Karpas-422 (cell line): ENCODE measurements at places on chromosomes 4 and X. TPM values are rescaled to one million over a fixed set of nuclear protein-coding genes. Genes with fewer than 3 reads are reported as not detected.

Gene ZNF711
- 15.2 and 28.3 TPM in 2 replicates for total RNA-seq

Gene NLGN4X
- total RNA-seq = 96.9 and 183 TPM in 2 replicates

Gene NLRP2B
- total RNA-seq = not detected in 2 replicates

Gene HMX1
- total RNA-seq = not detected in 2 replicates

Gene JAKMIP1
- total RNA-seq = not detected in 2 replicates

Gene TNIP3
- total RNA-seq = not detected in 2 replicates

Gene FMR1NB
- not detected in 2 replicates for total RNA-seq

Gene PRSS12
- total RNA-seq = not detected in 2 replicates

Gene CFAP299
- total RNA-seq = not detected in 2 replicates

Gene CCKAR
- total RNA-seq = not detected in 2 replicates

Gene CT55
- total RNA-seq = not detected in 2 replicates

Gene VCX2
- not detected in 2 replicates for total RNA-seq

Gene NUP54
- total RNA-seq = 12.3 and 26.3 TPM in 2 replicates

Gene ADGRG2
- total RNA-seq = not detected in 2 replicates

Gene NOX1
- not detected in 2 replicates for total RNA-seq

Gene GLRB
- not detected in 2 replicates for total RNA-seq

Gene SMIM14
- total RNA-seq = 174 and 689 TPM in 2 replicates

Gene SPANXN4
- total RNA-seq = not detected in 2 replicates

- peak; percentile 43 for DNase-seq
Observed at GRCh38 chrX:250965-251364, 30.2 kb upstream of the PLCXD1 start.

DNA sequence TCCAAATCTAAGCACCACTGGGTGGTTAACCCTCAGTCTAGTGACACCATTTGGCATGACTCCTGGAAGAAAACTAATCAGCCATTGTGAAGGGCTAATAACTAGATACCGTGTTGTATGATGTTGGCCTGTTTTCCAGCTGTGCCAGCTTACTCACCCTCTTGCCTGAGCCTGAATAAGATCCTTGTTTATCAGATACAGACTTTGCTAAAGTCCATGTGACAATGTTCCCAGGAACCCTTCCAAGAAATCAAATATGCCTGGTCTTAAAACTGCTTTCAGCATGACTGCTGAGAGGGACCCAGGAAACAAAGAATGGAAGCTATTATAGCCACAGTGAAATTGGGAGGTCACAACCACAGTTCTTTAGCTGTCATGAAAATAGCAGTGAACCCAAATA is 640.8 kb upstream of the INTU start:
- no peak for DNase-seq

GRCh38 chr4:110417136-110417535 is 58.8 kb upstream of the ENPEP start:
- DNase-seq = no peak

DNA sequence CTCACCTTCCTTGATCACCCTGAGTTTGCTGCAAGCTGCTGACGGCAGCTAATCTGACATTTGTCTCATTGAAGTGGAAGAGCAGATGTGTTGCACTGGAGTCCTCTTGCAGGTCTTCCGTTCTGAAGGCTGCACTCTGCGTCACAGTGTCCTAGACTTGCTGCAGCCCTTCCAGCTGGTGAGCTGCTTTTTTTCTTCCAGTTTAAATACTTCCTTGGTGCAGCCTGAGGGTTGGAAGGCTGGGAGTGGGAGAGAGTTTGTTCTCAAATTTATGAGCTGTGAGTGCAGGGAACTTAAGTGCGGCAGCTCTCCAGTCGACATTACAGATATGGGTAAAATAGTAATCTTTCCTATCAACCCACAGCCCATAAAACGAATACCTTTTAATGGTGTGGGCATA is 303.6 kb upstream of the FAT1 start:
- DNase-seq = no peak

DNA sequence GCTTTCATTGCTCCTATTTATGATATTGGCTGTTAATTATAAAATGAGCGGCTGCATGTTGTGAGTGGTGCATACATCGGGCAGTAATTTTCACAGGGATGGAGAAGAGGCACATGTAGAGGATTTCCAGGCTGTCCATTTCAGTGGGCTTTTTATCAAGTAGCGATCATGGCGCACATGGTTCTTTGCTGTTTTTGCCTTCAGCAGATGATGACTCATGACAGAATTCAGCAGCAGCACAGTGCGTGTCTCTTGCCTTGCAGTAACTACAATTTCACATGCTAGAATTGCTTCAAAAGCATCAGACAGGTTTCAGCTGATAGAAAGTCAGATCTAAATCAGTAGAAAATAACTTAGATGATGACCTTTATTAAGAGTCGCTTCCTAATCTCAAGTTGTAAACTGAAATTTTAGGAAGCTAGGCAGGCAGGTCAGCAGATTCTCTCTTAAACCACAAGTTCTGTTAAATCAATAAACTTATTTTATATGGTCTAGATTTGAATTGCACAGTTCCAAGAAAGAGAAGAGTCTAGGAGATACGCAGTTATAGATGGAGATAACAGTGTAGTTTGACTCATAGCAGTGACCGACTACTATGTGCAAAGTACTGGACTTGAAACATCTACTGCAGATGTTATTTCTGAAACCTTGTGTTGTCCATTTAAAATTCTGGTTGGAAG is 35.8 kb downstream of the LRP2BP start:
- no peak for DNase-seq

DNA sequence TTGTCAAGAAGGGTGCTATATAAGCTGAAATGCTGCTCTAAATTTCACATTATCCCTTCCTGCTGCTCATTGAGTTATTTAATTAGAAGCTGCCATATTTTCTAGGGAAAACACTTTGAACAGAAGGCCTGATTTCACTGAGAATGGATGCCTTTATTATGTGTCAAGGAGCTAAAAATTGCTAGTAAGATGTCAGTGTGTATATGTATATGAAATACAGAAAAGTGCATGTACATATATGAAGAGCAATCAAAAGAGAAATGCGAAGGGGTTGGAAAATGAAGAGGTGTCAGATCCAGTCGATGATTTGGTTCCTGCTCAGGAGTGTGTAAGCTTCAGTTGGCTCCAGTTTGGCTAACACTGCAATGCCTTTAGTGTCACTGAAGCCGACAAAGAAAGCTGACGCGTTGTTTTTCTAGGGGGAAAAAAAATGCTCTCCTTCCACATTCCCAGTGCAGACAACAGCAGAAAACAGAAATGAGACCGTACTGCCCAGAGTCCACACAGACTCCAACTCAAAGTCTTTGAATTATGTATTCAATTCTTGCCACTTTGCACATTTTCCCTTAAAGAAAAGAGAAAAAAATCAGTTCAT is 154.2 kb downstream of the NHS start:
- no peak for DNase-seq

DNA sequence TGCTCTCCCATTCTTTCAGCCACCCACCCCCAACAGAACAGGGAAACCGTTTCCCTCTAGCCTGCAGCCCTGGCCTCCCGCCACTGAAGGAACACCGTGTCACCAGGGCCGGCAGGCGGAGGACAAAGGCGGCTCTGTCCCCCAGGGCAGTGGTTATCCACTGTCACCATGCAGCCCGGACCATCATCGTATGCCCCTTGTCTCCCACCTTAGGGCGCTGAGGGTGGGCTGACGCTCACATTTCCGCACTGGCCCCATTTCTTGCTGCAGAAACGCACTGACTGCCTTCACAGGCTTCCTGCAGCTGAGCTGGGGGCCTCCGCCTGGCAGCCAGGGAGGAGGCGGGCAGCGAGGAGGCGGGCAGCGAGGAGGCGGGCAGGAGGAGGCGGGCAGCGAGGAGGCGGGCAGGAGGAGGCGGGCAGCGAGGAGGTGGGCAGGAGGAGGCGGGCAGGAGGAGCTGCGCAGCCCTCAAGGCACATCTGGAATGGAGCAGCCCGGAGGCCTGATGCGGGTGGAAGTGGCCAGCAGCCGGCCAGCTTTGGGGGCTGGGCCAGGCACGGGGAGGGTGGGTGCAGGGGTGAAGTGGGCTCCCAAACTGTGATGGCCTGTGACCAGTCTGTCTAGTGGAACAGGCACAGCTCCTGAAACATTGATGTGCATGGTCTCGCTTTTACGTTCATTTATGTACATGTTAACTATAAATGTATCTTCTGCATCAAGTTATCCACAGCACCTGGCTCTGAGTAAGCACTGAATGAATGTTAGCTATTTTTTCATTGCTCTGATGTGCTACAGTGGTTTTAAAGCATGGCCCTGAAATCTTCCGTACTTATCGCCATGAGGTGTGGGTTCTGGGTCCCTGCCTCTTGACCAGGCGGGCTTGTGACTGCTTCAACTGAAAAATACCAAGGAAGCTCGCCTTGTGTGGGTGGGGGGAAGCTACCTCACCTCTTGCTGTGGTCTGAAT is 20.6 kb upstream of the KIAA0232 start:
- no peak for DNase-seq

GRCh38 chr4:145773581-145774234 is 93.8 kb downstream of the C4orf51 start:
- no peak for DNase-seq

- no peak for DNase-seq
Observed at GRCh38 chr4:137993232-137993631, 248.9 kb downstream of the SLC7A11 start.

GRCh38 chrX:35149517-35149916 is 206.9 kb downstream of the FAM47B start:
- DNase-seq = no peak

- DNase-seq = no peak
Observed at GRCh38 chrX:45035071-45035470, 162.1 kb downstream of the KDM6A start.

DNA sequence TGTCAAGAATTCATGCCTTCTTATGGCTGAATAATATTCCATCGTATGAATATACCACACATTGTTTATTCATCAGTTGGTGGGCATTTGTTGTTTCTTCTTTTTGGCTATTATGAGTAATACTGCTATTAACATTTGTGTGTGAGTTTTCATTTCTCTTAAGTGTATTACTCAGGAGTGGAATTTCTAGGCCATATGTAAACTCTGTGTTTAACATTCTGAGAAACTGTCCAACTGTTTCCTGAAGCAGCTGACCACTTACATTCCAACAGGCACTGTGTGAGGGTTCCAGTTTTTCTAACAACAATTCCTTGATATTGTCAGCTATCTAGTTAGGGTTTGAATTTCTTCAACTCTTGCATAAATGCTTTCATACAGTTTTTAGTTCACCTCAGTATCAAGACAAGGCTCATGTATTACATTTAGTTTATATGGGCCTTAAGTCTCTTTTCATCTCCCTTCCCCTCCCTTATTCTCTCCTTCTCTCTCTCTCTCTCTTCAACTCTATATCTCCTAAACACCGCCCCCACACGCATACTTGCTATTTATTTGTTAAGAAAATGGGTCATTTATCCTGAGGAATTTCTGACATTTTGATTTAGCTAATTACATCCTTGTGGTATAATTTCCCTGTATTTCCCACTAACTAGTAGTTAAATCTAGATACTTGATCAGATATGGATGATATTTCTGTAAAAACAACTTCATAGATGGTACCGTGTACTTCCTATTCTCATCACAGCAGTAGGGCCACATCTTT is 77.4 kb downstream of the WDR19 start:
- no peak for DNase-seq

DNA sequence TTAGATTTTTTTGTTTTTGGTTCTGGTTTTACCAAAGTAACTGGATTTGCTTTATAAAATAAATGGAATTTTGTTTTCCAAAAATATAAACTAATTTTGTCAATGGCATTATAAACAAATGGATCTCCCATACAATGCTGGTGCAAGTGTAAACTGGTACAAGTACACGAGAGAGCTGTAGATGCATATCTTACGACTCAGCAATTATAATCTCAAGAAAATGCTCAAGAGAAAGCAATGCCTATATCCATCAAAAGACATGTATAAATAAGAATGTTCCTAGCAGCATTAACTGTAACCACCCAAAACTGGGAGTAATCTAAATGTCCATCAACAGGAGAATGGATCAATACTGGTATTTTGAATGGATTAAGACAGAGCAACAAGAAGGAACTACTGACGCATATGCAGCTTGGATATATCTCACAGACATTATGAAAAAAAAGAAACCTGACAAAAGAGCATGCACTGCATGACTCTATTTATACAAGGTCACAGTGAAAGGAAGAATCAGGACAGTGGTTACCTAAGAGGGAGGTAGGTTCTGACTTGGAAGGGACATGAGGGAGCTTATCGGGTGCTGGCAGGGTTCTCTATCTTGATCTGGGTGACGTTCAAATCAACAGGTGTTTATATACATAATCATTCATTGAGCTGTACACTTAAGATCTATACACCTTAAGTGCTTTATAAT is 9.5 kb downstream of the ADH5 start:
- DNase-seq = no peak

GRCh38 chr4:127120441-127121090 is 512.2 kb upstream of the INTU start:
- DNase-seq = no peak

DNA sequence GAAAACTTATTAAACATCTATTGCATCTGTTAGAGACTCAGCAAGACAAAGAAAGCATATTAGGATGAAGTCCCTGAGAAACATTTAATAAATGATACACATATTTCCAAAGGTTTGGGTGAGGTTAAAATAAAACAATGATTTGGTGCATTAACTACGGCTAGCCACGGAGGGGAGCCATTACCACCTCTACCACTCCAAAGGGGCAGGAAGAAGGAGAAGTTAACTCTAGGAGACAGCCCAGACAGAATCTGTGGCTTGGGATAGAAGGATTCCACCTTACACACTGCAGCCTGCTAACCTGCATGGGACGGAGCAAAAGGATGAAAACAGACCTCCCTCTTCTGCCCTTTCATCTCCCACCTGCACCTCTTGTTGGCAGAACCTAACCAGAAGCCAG is 189.1 kb upstream of the C1QTNF7 start:
- peak; percentile 70 for DNase-seq

DNA sequence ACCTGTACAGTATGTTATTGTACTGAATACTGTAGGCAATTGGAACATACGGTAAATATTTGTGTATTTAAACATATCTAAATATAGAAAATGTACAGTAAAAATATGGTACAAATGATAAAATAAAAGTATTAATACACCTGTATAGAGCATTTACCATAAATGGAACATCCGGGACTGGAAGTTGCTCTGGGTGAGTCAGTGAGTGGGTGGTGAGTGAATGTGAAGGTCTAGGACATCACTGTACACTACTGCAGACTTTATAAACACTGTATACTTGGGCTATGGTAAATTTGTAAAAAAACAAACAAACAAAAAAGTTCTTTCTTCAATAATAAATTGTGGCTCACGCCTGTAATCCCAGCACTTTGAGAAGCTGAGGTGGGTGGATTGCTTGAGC is 52.4 kb upstream of the FHL1 start:
- no peak for DNase-seq

DNA sequence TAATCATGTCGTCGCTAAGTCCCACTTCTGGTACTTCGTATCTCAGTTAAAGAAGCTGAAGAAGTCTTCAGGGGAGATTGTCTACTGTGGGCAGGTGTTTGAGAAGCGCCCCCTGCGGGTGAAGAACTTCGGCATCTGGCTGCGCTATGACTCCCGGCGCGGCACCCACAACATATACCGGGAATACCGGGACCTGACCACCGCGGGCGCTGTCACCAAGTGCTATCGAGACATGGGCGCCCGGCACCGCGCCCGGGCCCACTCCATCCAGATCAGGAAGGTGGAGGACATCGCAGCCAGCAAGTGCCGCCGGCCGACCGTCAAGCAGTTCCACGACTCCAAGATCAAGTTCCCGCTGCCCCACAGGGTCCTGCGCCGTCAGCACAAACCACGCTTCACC is 11.3 kb downstream of the PNCK start:
- DNase-seq = peak; percentile 74
